Spleen (tissue), 13 donors: ENCODE measurements at places on chromosomes 3 and 15. TPM values are rescaled to one million over a fixed set of nuclear protein-coding genes. Genes with fewer than 3 reads are reported as not detected.

Gene MED12L
- total RNA-seq = 1.4 TPM

Gene ZMYND10
- total RNA-seq = 2.2 TPM

DNA sequence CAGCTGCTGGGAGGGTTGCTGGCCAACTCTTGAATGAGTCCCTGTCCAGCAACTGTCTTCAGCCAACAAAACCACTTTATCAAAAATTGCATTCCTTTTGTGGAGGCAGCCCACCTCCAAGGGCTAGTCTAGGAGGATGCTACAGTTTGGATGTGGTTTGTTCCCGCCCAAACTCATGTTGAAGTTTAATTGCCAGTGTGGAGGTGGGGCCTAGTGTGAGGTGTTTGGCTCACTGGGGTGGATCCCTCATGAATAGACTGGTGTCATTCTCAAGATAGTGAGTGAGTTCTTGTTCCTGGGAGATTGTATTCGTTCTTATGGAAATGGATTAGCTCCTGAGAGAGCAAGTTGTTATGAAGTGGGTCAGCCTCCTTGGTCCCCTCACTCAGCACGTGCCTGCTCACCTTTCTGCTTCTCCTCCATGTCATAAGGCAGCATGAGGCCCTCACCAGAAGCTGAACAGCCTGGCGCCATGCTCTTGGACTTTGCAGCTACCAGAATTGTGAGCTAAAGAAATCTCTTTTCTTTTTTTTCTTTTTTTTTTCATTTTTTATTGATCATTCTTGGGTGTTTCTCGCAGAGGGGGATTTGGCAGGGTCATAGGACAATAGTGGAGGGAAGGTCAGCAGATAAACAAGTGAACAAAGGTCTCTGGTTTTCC is 4.2 kb upstream of the RFC4 start:
- DNase-seq = no peak
- no peak overlapping the region for H3K27ac ChIP-seq
- H3K27me3 ChIP-seq = no peaks in the 10 kb centered on the region
- no peaks in the 10 kb centered on the region for H3K36me3 ChIP-seq

DNA sequence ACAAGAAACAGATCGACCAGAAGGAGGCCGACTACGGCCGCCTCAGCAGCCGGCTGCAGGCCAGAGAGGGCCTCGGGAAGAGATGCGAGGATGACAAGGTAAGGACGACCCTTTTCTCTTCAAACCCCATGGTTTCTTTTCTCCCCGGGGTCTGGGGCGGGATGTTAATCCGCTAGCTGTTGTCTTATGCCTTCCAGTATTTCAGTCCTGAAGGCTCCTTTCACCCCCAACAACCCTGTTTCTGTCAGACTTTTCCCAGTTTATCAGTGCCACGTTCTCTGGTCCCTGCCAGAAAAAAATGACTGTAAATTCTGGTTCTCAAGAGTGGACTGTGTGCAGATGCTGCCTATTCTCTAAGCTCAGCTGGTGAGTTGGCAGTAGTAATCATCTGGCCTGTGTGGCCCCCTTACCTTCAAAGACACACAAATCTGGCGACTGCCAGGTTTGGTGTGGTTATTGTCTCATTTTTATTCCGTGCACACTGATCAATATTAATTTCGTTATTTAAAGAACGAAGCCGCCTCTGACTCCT is 806 bp downstream of the GOLM2 start:
- peaks cover 18% of the 10 kb centered on the region for H3K36me3 ChIP-seq
- peak overlapping the region; percentile 84 for H3K27ac ChIP-seq
- no peak for DNase-seq
- peak overlapping the region; percentile 96 for H3K4me3 ChIP-seq
- no peaks in the 10 kb centered on the region for H3K27me3 ChIP-seq
- peaks cover 35% of the 10 kb centered on the region for H3K4me1 ChIP-seq

- H3K36me3 ChIP-seq = no peaks in the 10 kb centered on the region
- no peak overlapping the region for H3K27ac ChIP-seq
These were observed 130.0 kb upstream of the BNIP2 start for GRCh38 chr15:59819092-59819491.

DNA sequence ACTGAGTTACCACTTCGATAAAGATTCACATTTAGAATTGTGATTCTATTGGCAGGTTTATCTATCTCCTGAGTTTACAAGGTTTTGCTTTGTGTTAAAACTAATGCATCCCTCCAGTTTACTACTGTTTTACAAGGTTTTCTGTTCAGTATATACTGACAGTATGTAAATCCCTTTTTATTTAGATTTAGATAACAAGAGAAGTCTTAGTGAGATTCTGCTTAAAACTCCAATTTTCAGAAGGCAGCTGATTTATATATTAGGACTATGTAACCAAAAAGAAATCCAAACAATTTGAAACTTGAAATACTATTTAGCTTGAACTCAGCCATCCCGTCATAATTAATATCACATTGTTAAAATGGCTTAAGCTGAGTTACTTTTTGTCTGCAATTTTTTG is 619.2 kb downstream of the NAALADL2 start:
- H3K36me3 ChIP-seq = no peaks in the 10 kb centered on the region
- H3K4me3 ChIP-seq = no peak overlapping the region
- no peak overlapping the region for H3K27ac ChIP-seq
- no peaks in the 10 kb centered on the region for H3K4me1 ChIP-seq
- no peaks in the 10 kb centered on the region for H3K27me3 ChIP-seq

DNA sequence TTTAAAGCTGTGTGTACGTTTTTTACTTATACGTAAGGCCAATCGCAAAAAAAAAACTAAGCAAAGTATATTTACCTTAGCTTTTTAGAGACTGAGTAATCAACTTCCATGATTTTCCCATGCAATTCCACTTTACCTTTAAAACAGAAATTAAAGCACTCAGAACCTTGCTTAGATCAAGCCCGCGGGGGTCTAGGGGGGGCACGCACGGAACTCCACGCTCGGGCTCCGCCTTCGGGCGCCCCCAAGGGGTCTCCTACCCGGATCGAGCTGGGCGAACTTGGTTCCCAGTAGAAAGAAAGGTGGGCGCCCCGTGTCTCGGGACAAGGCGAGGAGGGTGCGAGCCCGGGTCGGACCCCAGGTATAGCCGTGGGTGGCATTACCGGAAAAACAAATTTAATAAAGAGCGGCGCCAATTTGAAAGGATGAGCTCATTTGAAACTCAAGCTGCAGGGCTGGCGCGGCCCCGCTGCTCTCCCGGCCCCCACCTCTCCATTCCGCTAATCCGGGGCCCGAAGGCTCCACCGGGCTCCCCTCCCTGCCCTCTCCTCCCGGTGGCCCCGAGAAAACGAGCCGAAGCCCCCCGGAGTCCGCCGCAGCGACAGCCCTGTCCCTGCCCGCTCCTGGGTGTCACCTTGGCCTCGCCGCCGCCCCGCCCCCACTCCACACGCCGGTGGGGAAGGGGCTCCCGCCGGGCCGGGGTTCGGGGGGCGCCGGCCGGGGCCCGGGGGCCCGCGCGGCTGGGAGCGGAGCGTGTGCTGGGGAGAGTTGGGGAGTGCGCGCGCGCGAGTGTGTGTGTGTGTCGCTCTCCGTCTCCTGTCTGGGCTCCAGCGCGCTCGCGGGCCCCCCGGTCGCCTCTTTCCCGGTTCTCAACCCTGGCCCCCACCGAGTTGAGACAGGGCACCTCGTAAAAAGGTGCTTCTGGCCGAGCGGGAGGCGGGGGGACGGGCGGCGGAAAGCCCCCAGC is 1.5 kb downstream of the IGF2BP2 start:
- peak overlapping the region; percentile 68 for H3K4me3 ChIP-seq
- peaks cover 12% of the 10 kb centered on the region for H3K27me3 ChIP-seq
- H3K27ac ChIP-seq = peak overlapping the region; percentile 85
- H3K36me3 ChIP-seq = no peaks in the 10 kb centered on the region
- peaks cover 63% of the 10 kb centered on the region for H3K4me1 ChIP-seq

DNA sequence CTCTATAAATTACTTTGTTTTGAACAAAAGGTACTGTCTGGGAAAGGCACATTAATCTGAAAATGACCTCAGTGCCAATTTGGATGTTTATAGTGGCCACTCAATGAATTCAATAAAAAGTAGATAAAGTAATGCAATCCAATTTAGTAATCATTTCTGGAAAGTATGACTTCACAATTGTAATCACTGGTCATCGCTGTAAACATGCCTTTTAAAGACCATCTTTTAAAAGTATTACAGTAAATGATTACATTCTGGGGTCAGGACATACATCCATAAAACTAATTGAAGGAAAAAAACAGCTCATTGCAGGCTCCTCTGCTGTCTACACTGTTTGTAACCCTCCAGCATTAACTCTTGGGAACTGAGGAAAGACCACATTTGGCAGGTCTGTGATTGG is 43.2 kb downstream of the HRH1 start:
- no peak for DNase-seq
- no peaks in the 10 kb centered on the region for H3K27me3 ChIP-seq
- no peak overlapping the region for H3K27ac ChIP-seq
- no peaks in the 10 kb centered on the region for H3K4me1 ChIP-seq
